ENCODE measurements at places on chromosomes 6 and 20.

DNA sequence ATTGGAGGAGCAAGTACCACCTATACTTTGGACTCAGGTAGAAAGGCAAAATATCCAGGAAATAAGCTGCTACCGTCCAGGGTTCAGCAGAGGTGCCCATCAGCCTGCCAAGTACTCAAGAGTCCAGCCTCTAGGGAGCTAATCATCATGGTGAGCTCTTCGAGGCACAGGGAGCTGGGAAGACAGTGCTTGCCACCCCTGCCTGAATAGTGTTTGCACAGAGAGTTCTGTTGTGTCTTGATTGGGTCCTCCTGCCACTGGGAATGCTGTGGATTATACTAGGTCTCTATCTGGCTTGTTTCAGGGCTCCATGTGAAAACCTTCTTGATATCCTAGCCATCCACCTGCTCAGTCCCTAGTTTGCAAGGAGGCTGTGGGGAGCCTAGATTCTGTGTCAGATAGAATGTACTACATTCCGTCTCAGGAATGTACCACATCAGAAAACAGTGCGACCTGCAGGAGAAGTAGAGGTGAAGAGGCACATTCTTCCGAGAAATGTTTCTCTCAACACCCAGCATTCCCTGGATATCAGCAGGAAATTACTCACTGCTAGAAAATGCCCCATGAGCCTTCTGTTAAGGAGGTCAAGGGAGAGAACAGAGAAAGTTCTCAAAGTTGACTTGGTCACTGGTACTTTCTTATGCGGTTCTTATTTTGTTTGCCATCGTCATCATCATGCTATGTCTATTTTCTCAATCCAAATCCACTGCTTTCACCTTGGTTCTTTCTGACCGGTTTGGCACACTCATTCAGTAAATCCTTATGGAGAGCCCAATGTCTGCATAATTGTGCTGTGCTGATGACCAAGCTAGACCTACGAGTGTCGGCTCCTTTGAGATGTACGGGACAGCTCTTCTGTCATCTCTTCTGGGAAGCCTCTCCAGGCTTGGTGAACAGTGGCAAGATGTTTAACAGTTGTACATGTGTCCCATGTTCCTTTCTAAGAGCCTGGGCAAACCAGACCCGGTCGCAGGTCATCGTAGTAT is 30.7 kb downstream of the PTPN1 start:
- no peak for DNase-seq

DNA sequence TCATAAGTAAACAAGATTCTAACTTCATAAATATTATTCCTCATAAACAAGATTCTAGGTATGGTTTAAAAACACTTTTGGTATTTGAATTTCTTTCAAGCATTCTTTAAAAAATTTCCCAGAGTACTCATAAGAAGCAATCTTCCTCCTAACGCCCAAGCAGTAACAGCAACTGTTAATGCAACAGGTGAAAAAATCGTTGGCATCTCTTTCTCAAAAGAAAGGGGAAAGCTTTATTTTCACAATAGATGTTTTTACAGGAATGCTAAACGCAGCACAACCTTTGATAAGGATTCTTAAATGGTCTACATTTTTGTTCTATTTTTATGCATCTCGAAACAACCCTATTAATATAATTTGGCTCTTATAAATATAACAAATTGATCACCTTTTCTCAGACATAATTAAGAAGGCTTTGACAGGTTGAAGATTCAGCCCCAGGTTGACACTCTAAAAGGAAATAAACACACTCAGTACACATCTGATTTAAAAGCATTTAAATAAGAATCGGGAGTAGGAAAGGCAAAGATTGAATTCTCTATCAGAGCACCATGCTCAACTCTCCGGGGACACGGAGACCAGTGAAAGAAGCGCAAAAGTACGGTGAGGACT is 634 bp downstream of the AHI1 start:
- no peak for DNase-seq

GRCh38 chr6:63805808-63806572 is 170.4 kb downstream of the PHF3 start:
- DNase-seq: no peak

DNA sequence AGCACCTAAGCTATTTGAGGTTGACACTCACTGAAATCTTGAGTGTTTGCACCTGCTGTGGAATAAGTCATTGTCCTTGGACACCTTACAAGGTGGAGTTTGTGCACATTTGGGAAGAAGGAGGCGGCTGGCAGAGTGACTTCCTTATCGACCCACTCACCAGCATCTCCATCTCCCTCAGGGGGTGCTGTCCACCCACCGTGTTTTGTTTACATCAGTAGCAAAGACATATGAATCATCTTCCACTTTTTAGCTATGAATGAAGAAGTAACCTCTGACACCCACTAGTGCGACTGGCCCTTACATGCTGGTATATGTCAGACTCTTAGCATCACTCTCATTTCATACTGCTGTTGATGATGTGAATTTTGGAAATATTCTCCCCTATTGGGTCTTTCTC is 119.5 kb upstream of the SGK1 start:
- DNase-seq: no peak

All from femur (tissue), 1 donor.